ENCODE measurements at places on chromosomes 13 and 19.

DNA sequence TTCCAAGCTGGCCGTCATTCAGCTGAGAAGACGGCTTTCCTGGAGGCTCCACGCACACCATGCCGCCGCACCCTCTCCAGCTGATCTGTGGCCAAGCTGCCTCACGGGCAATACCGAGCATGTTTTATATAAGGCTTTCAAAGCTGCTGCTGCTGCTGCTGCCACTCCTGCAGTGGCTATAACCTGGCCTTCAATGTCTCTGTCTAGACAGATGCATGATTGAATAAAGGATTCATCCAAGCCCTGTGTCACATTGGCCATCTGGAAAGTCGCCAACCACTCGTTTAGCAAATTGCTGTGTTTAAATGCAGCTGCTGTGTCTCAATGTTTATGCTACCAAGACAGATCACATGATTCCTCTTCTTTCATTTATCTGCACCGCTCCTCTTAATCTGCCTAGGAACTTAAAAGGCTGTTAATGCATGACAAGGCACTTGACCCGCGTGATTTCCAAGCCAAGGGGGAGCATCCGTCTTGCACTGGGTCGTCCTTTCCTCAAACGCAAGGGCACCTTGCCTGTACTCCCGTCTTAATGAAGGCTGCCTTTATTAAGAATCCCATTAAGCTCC is 114.3 kb downstream of the TEX26 start:
- no peak for DNase-seq

DNA sequence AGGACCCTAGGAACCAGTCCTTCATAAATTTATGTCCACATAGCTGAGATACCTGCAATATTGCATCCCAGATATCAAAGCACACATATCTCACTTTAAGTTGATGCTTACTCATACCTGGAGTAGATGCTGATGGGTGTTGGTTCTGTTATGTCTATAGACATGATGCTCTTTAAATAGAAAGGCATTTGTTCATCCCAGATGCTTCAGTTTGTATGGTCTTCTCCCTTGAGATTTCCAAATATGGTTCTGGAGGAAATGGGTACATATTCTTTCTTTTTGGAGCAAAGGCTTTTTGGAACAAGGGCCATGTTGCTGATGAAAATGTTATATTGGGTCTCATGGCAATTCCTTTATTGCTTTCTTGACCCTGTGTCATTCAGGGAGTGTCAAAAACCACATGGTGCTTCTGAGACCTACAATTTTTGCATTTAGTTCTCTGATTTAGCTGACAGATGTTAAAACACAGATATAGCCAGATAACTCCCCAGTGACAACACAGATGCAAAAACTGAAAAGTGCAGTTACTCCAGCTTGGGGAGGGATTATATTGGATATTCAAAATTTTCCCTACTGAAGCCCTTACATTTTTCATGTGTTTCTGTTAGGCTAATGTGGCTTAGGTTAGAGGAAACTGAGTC is 211.4 kb downstream of the KCNRG start:
- no peak for DNase-seq

DNA sequence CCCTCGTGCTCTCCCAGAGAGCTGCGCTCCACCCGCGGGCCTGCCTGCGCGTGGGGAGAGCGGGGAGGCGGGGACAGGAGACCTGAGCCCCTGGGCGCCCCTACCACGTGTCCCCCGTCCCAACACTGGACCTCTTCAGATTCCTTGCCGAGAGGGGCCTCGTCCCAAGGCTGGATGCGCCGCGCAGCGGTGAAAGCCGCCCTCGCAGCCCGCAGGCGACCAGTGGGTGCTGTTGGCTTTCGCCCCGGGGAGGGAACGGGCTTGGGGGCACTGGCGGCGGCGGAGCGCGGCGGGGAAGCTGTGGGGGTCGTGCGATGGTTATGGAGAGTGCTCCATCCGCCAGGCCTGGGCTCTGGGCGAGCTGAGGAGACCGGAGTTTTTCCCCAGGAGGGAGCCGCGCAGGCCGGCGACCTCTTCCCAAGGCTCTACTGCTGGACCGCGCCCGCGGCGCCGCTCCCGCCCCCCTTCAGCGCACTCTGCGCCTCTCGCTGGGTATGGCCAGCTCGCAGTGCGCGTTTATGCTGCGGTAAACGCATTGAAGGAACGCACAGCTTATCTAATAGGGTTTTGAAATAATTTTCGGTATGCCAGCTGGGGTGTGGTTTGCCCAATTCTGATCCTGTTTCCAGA is 17.2 kb upstream of the RNF17 start:
- DNase-seq = no peak

DNA sequence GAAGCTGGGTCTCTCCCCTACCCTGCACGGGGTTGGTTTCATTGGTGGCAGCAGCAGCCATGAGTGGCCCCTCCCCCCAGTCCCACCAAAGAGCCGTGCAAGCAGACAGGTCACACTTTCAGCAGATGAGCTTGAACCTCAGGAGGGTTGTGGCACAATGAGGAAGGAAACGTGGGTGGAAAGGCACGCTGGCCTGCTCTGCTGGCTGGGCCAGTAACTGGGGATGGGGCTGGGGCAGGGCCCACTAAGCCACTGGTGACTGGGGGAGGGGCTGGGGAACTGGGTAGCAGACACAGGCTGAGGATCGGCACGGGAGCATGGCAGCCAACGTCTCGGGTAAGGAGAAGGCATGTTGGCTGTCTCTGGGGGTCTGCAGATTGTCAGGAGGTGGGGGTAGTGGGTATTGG is at the start of gene P2RY11:
P2RY11 (plus strand) TSS at position 289 of the 407 bp plus-strand sequence; CDS start at position 318, 29 bp downstream.
- DNase-seq = peak; percentile 75

- no peak for DNase-seq
These were observed 1.4 kb upstream of the CIC start for GRCh38 chr19:42267644-42268141.

- no peak for DNase-seq
These were observed 1676.9 kb downstream of the PCDH9 start for GRCh38 chr13:65553096-65553727.

DNA sequence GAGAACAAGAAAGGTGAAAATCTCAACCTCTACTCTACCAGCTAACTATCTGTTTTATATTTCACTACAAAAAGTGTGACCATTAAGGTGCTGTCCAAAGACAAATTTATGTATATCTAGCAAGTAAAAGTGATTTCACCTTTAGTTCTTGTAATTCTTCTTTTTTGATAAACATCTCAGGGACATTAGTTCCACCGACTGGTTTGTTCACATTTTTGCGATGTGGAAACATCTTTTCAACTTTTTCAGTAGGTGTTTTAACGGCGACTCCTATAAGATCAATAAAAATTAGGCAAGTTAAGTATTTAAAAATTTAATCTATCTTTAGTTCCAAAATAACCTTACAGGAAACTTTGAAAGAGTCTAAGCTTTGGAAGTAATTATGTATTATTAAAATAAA is 33.3 kb downstream of the CLDN10 start:
- DNase-seq = no peak

- no peak for DNase-seq
These were observed 23.3 kb upstream of the BCL3 start for GRCh38 chr19:44725251-44725650.

DNA sequence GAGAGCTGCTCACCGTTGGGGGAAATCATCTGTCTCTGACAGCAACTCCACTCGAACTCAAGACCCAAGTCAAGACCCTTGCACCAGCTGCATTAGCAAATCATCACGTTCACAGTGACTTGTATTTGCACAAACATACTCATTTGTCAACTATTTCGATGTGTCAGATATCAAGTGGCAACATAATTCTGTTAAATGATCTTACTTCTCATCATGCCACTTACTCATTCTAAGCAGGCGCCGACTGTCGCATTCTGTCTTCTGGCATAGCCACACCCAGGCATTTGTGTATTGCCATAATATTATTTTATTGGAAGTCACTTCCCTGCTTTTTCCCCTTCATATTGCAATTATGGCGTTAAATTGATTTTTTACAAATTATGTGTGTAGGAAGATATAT is 23.0 kb upstream of the ATP1A3 start:
- DNase-seq = no peak

DNA sequence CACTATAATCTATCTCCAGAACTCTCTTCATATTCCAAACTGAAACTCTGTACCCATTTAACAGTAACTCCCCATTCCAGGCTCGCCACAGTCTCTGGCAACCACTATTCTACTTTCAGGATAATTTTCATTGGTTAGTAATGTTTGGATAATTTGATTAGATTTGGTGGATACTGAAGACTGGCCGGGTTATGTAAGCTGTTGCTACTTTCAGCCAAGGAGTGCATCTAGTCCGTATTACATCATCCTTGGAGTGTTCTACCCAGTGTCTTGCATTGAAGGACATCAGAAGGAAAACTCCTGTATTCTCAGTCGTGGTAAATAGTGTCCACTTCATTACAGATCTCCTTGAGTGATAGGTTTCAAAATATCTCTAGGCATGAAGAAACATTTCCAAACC is 60.5 kb downstream of the PCCA start:
- no peak for DNase-seq

DNA sequence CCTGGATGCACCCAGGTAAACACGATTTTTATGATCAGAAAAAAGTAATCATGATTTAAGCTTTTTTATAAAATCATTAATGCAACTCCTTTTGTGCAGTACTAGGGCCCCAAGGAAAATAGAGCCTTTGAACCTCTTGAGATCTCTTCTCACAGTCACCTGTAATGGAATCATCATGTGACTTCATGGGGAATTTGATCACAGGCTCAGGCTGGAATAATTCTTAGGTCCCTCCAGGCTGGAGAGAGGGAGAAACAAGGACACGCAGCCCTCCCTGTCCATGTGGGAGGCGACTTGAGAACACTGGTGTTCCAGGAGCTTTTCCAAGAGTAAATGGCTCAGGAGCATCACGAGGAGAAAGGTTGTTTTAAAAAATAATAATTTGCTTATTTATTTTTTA is 156.1 kb downstream of the NUFIP1 start:
- no peak for DNase-seq

DNA sequence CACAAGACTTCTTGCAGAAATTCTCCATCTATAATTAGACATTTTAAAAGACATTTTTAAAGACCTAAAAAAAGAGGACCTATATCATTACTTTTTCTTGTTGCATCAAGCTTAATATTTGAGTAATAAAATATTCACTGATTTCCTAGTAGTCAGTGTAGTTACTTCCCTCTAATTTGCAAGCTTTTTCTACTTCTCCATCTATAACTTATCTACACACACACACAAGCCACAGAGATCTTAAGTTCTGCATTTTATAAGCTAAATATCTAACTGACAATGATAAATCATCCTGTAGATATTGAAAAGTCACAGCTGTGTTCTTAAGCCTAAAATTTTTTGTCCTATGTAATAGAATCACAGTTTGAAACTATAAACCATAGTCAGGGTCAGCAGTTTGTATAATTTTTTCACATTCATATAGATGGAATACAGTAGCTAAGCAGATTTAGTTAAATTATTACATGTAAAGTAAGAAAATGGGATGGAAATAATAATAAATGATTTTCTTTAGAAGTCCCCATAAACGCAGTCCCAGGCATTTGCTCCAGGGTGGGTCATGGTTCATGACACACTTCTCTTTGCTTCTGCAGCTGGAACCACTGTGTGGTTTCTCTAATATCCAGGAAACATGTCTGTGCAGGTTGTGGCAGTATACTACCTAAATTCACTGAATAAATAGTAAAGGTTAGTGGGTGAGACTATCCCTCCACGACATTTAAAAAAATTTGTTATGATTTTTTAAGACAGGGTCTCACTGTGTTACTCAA is 60.2 kb downstream of the ESD start:
- DNase-seq = no peak

DNA sequence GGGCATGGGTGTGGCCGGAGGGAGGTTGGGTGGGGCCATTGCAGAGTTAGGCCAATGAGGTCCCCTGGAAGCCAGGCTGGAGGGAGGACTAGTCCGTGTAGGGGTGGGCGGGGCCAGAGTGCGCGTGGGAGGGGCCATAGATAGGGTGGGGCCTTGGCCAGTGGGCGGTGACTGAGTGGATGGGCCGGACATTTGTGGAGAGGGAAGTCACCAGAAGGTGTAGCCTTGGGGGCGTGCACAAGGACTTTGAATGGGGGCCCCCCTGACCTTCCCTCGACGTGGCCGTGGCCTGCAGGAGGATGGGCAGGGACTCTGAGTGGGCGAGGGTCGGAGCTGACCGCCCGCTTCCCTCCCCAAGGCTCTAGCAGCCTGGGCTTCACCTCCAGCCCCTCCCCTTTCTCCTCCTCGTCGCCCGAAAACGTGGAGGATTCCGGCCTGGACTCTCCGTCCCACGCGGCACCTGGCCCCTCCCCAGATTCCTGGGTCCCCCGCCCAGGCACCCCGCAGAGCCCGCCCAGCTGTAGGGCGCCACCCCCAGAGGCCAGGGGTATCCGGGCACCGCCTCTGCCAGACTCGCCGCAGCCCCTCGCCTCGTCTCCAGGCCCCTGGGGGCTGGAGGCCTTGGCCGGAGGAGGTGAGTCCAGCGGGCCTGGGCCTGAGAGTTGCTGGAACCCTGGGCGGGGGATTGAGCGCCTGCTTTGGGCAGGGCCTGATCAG is 16.5 kb upstream of the B3GNT3 start:
- no peak for DNase-seq

GRCh38 chr13:91111476-91112200 is 235.8 kb upstream of the MIR17HG start:
- no peak for DNase-seq

DNA sequence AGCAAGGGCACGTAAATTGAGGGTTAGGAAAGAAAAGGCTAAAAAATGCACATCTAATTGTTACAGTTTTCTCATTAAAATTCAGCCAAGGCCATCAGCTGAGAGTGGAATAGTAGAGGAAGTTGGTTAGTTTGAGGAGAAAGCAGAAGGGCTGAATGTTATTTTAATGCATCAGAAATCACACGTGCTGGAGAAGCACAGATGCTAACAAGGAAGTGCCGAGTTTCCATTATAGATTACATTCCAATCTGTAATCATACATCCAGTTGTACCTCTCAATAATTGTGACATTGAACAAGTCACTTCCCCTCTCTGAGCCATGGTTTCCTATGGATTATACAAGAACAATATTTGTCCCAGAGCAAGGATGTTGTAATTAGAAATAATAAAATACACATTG is 25.1 kb downstream of the FPR3 start:
- DNase-seq = no peak

DNA sequence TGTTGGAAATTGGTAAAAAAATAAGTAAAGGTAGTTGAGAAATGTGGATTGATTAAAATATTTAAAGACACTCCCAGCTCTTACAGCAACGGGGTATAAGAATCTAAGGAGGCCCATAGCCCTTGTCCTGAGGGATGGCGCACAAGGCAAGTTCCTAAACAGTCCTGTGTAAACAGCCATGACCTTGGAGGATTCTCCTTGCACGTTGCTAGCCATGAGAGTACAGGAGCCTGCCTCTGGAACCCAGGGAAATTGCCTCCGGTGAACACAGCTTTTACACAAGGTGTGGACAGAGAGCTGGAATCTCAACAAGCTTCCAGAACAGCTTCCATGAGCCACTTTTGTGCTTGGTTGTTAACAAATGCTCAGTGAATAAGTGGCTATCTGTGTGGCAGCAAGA is 378.2 kb downstream of the FOXO1 start:
- no peak for DNase-seq

- DNase-seq = no peak
These were observed 28.7 kb downstream of the CYP4F2 start for GRCh38 chr19:15869109-15869555.
